GM12864 (cell line): ENCODE measurements at places on chromosomes 5 and 9.

DNA sequence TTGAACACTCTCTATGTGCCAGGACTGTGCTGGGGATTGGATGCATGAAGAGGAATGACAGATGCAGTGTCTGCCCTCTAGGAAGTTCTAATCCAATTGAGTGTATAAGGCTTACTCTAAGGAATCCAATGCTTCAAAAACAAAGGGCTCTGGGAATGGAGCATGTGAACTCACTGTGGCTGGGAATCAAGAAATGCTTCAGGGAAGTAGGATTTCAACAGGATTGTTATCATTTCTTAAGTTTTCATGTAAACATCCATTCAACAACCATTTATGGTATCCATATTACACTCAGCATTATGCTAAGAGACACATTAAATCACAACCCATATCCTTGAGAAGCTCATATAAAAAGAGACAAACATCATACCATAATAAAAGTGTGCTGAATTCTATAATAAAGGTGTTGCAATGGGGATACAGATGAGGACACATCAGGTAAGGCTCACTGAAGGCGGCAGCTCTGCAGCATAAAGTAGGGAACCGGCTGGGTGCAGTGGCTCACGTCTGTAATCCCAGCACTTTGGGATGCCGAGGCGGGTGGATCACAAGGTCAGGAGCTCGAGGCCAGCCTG lies 11.3 kb downstream of the SIL1 start:
- DNase-seq = no peak

- no peak for DNase-seq
These were observed 97.5 kb downstream of the ANKRD33B start for GRCh38 chr5:10661401-10661800.

GRCh38 chr5:127186657-127187056 lies 103.9 kb upstream of the MEGF10 start:
- DNase-seq = no peak

DNA sequence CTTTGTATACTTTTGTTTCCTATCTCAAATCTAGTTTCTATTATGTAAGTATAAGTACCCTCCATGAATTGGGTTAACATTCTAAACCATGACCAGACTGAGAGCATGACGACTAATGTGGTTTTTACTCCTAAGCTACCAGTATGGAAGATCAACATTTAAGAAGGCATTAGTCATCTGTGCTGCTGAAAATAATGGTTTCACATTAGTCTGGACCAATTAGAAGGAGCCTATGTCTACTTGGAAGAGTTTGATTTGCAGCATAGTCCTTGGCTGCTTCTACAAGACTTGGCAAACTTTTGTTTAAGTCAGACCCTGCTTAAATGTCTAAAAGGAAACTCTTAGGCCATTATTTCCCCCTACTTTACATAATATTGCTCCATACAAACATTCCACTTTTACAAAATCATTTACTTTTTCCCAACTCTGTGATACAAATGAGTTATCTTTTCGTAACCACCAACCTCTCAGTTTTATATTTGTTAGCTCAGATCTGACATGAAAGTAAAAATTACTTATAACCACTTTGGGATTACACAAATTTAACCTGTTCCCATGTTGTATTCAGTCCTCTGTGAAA lies 186.7 kb downstream of the COMMD10 start:
- no peak for DNase-seq

- peak; percentile 65 for DNase-seq
These were observed 65.8 kb downstream of the DOCK2 start for GRCh38 chr5:169702693-169703481.

DNA sequence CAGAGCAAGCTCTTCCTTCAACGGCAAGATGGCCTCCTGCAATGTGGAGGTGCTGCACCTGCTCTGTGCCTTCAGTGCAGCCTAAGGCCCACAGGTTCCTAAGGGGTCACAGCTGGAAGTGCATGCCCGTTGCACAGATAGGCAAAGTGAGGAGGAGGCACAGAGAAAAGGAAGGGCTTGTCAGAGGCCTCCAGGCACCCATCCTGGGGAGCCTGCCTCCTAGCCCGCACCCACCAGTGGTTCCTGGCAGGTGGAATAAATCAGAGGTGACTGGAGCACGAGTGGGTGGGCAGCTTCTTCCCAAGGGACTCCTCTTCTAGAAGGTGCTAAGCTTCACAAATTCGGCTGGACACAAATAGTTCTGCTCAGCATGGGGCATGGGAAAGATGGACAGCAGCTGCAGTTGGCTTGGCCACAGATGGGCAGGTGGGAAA lies 52.8 kb upstream of the STXBP1 start:
- DNase-seq = no peak

- DNase-seq = no peak
These were observed 189.4 kb downstream of the CCDC192 start for GRCh38 chr5:127892467-127893207.

- no peak for DNase-seq
These were observed 181.5 kb downstream of the OLFM1 start for GRCh38 chr9:135268981-135269380.

DNA sequence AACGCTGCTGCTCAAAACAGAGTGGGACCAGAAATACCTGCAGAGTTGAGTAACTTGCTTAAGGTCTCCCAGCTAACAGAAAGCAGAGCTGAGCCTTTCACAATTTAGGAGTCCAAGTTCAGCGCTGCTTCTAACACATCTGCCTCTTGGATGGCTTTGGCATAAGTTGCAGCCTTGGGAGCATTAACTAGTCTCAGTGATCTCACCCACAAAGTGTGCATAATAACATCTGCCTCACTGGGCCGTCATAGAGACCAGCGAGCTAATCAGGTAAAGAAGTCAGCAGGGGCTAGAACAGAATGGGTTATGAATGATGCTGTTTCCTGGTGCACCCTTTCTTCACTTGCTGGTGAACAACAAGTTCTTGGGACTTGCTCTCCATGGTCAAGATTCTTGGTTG lies 36.5 kb downstream of the WWC1 start:
- DNase-seq = no peak

DNA sequence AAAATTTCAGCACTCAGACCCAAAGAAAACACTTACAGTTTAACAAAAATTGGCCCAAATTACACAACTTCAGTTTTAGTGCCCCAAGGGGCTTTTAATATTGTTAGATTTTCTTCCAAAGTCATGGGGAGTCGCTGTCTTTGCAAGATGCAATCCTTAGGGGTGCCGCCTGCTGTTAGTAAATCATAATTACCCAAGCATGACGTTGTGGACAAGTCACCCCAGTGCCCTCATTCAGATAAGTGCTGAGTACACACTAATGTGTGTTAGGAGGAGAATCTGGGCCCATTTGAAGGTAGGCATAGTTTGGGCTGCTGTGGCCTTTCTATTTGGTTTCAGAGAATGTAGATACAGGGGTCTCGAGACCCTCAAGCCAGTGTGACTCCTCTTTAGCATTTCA lies 138.1 kb downstream of the SV2C start:
- DNase-seq = no peak

DNA sequence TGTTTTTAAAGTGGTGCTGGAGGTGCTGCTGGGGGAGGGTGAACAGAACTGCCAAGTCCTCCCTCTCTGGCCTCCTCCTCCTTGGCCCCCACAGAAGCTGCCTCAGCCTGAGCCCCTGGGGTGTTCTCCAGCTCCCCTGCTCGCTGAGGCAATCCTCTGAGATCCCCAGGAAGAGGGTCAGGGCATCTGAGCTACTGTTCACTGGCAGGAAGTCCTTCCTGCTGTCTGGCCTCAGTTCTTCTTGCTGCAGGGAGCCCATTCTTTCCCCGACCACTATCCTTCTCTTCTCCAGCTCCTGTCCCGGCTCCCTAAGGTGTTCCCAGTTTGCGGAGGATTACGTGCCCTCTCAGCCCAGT lies 9.7 kb downstream of the CNTFR start:
- no peak for DNase-seq

DNA sequence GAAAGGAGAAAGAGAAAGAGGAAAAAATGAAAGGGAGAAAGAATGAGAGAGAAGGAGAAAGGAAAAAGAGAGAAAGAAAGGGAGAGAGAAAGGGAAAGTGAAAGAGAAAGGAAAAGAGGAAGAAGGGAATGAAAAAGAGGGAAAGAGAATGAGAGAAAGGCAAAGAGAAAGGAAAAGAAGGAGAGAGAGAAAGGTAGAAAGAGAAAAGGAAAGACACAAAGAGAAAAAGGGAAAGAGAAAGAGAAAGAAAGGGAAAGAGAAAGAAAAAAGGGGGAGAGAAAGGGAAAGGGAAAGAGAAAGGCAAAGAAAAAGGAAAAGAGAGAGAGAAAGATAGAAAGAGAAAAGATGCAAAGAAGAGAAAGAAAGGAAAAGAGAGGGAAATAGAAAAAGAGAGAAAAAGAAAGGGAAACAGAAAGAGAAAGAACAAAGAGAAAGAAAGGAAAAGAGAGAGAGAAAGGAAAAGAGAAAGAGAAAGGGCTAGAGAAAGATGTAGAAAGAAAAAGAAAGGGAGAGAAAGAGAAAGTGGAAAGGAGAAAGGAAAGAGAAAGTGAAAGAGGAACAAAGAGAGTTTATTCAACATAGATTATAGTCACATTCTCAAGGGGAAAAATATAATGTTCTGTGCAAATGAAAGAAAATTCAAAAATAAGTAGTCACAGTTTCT lies 165.2 kb downstream of the TMEM38B start:
- DNase-seq = no peak

- DNase-seq = no peak
These were observed 4.5 kb downstream of the WHRN start for GRCh38 chr9:114500697-114501292.

DNA sequence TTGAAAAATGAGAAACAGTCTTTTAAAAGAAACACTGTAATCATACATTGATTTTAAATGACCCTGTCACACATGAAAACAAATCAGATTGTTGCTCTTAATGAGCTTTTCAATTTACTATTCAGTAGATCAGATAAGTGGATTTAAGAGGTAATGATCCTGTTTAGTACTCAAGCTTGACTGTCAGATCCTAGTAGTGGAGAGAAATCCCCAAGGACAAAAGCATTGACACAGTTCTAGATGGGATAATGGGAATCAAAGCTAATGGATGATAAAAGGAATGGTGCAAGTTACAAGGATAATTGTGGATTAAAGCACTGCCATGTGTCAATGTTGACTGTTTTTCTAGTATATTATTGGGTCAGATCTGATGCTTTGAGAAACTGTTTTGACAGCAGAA lies 142.3 kb upstream of the TLX3 start:
- no peak for DNase-seq

DNA sequence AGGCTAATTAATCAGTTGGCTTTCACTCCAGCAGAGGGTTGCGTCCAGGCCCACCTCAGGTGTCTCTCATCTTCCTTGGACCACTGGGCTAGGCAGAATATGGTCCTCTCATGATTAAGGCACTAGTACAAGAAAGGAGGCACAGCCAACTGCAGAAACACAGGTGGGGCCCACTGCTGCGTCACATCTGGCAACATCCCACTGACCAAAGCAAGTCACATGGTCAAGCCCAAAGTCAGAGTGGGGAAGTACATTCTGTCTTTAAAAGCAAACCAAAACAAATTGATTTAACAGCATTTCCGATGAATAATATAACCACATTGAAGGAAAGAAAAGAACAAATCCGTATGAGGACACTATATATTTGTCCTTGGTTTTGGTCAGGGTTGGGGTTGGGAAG lies 28.0 kb upstream of the UBTD2 start:
- DNase-seq = no peak

DNA sequence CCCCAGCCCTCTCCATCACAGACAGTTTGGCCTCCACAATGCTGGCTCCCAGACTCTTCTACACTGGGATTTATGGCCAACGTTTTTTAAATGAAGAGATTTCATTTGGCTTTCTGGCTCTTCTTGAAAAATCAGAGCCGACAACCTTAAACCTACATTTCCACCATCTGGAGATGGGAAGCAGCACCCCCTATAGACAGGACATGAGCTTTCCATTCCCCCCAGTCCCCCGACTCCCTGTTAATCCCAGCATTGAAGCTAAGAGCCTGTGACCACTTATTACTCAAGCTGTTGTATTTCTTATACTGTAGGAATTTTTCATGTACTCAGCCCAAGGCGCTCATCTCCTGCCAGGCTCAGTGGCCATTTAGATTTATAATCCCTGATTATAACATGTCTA lies 34.0 kb upstream of the AFAP1L1 start:
- no peak for DNase-seq

DNA sequence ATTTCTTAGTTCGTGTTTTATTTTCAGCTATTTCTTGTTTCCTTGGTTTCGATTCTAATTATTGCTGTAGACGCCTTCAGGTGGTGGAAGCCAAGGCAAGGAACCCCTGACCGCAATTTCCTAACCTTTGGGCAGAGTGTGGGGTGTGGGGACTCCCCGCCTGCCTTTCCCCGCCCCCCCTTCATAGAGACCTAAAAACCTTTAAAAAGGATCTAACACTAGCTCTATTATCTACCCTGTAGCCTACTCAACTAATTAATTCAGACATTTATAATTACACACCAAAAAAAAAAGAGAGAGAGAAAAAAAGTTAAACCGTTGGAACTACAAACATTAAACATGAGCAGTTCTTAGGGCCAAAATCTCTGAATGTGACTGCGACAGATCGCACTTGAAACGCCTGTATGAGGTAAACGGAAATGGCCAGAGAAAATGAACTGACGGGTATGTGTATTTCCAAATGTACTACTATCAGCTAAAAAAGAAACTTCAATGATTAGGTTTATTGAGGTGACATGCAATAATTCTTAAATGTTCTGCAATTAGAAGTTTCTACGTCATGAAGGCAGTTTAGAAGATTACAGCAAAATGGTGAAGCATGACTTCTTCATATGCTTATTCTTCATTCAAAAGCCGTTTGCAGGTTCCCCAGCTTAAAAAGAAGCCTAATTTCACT lies 19.0 kb upstream of the FER start:
- DNase-seq = no peak

- DNase-seq = no peak
These were observed 726.1 kb downstream of the CDH18 start for GRCh38 chr5:19261879-19262278.

DNA sequence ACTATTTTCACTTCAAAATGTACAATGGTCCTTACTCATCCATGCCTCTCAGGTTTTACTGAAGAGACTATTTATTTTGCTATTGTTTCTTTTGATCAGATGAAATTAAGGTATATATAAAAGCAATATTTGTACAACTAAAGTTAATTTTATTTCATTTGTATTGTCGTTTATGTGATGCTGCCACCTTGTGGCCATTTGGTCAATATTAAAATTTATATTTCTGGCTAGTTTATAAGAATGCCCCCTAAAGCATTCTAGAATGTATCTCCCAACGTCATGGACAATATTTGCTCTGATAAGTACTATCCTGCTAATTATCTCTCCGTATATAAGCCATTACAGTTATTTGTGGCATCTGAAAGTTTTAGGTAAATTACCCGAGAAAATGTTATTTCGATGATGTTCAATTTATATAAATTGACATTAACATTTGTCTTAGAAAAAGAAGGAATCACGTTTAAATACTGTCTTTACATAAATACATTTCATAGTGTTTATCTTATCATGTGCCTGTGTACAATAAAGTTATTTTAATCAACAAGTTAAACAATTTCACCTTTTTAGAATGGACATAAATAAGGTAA lies 680.0 kb downstream of the TAF11L14 start:
- no peak for DNase-seq

DNA sequence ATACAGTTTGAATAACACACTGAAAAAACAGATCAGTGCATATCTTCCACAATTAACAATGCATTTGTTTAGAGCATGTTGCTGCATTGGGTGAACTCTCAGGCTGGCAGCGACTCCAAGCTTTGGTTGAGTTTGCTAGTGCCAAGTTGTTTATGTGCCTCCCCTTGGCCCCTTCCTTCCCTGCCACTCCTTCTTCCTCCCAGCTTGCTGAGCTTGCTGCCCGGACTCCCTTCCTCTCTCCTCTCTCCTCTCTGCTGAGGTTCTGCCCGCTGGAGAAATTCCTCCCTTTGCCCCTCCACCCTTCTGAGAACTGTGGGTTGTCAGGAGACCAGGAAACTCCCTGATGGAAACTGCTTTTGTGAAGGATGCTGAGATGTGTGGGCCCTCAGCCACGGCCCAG lies 247.3 kb downstream of the PDZD2 start:
- no peak for DNase-seq

GRCh38 chr9:36039696-36040095 lies 3.0 kb downstream of the RECK start:
- DNase-seq = no peak
